ENCODE measurements at places on chromosomes 7 and 10.

GRCh38 chr10:102613286-102613685 lies 31.0 kb upstream of the TRIM8 start:
- DNase-seq: no peak

DNA sequence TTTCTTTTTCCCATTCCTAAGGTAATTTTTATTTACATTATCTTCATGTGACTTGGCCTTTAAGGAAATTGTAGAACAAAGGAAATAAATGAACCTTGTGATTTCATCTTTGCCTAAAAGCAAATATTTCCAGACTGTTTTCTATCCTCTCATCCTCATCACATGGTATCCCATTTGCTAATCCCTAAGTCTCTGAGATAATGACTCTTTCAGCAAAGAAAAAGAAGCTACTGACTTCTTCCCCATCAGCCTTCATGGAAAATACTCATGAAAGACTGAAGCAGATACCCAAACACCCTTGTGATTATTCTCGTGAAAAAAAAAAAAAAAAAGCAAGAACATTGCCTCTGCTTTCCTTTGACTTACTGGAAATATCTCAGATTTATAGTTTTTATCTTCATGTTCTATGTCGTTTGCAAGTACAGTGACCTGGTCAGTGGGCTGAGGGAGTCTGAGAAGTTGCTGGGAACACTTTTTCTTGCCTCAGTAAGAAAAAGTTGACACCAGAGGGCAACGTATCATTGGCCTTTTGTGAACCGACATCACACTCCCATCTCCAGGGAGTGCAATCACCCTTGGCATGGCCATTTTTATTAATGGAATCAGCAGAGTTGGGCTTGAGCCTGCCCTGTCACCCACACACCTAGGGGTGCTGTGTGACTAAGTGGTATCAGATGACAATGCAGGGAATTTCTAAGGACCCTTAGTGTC lies 246.0 kb upstream of the KMT2E start:
- DNase-seq: no peak

- no peak for DNase-seq
Observed at GRCh38 chr7:102944241-102944640, 31.4 kb downstream of the LRRC17 start.

GRCh38 chr7:29350351-29350750 lies 155.8 kb downstream of the CHN2 start:
- DNase-seq: no peak

DNA sequence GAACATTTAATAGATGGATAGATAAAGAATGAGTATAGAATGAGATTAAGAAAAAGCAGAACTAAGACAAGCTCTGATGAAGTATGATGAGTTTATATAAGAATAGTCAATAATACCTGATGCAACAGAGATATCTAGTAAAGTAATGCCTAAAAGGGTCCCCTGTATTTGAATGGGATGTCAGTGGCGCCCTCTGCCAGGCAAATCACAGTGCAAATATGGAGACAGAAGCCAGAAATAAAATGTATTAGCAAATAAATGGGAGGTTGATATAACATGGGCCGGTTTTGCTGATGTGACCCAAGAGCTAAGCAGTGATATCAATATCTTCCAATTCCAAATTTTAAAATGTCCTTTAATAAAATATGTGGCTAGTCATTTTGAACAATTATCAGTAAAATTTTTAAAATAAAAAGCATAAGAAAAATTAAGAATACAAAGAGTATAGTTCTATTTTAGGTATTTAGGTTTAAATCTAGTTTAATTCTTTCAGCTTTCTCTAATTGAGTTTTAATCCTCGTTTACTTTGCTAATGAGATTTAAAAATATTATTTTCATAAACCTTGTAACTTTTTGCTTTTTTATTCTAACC lies 62.6 kb downstream of the ADK start:
- DNase-seq: no peak

GRCh38 chr10:110241407-110241806 lies 34.0 kb downstream of the MXI1 start:
- no peak for DNase-seq

DNA sequence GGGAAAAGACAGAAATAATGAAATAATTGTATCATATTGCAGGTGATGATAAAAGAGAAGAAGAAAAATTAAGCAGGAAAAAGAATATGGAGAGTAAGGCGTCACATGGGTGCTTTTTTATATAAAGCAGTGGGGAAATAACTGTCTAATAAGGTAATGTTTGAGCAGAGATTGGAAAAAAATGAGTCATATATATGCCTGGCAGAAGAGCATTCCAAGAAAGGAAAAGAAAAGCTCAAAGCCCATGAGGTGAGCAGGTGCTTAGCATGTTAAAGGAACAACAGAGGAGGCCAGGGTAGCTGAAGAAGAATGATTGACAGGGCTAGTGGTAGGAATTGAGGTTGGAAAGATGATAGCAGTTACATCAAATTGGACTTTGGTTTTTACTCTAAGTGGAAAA lies 739.5 kb downstream of the SORCS1 start:
- no peak for DNase-seq

DNA sequence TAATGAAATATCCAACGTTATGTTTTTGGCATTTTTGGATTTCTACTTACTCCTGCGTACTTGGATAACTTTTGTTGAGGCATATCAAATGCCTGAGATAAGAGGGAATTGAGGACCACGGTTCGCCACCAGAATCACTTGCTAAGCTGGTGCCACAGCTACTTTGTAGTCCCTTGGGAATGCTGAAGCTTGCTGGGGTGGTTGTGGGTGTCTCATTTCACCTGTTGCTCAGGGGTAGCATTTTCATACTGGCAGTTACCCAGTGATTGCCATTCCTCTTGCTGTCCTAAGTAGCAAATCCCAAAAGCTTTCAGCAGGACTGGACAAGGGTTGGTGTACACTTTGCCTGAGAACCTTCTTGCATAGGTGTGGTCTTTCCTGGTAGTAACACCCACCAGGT lies 75.2 kb downstream of the CREB5 start:
- no peak for DNase-seq

GRCh38 chr10:86316990-86317389 lies 49.6 kb downstream of the GRID1 start:
- no peak for DNase-seq

GRCh38 chr7:86961686-86962085 lies 97.8 kb downstream of the ELAPOR2 start:
- DNase-seq: no peak

- no peak for DNase-seq
Observed at GRCh38 chr7:155984609-155985405, 172.5 kb upstream of the SHH start.

Data from stimulated activated effector memory CD8-positive, alpha-beta T cell treated with anti-CD3 and anti-CD28 coated beads, Interleukin-12 subunit alpha, Interleukin-12 subunit beta, amount 100 ng/mL, for 72 hours (primary cell).